ENCODE measurements at places on chromosomes 7 and 10.

GRCh38 chr10:93613126-93613525 lies 789 bp downstream of the PDE6C start:
- DNase-seq, result no peak

DNA sequence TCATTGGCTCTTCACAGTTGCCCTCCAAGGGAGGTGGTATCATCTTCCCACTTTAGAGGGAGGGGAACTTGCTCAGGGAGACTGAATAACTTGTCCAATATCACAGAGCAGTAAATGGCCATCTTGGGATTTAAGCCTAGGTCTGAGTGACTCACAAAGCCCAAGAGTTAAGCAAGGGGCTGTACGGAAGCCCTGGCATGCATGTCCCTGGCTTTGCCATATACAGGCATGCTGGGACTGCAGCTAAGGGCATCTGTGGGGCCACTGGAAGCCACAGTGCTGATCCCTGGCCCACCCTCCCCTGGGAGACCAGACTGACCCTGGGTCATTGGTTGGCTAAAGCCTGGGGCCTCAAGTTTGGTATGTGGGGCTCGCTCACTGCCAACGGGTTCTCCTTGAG lies 3.1 kb downstream of the VSIR start:
- no peak for DNase-seq

DNA sequence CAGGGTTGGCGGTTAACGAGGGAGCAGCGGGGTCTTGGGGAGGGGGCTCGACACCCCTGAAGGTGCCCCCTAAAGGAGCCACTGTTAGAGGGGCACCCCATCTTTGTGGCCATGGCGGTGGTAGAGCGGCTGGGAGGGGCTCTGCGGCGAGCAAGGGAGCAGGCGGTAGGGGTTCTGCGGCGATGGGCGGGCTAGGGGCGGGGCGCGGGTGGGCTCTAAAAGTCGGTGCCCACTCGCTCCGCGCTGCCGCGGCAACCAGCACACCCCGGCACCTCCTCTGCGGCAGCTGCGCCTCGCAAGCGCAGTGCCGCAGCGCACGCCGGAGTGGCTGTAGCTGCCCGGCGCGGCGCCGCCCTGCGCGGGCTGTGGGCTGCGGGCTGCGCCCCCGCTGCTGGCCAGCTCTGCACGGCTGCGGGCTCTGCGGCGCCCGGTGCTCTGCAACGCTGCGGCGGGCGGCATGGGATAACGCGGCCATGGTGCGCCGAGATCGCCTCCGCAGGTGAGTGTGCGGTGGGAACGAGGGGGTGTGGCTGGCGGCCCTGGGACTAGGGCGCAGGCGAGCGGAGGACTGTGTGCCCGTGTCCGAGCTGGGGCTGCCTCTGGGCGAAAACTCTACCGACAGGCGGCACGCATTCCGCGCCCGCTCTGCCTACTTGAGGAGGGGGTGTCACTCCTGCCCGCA lies at the start of gene MEST:
Gene MEST, plus strand, starts transcription at position 245 of the 682 bp plus-strand sequence. Its CDS starts 229 bp downstream, at position 474.
- no peak for DNase-seq

- DNase-seq, result no peak
These were observed 116.0 kb upstream of the ANKRD1 start for GRCh38 chr10:91036807-91037411.

DNA sequence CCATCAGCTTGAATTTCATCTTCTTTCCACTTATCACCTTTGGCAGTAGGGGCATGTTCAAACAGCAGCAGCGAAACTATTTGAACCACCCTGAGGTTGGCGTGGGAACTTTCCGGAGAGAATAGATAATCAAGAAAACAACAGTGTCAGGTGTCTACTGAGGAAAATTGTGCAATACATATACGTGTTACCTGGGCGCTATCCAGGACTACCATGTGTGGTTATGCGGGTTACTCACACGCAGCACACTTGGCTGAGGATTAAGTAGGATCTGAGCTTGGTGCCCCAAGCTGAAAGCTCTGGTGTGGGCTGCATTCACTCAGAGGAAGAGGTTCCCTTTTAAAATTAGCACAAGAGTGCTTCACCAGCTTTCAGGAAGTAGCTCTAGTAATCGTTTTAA lies 8.8 kb upstream of the ABI1 start:
- DNase-seq, result no peak

- no peak for DNase-seq
These were observed 50.5 kb upstream of the COBL start for GRCh38 chr7:51366930-51367613.

- no peak for DNase-seq
These were observed 50.0 kb upstream of the PTER start for GRCh38 chr10:16386855-16387254.

DNA sequence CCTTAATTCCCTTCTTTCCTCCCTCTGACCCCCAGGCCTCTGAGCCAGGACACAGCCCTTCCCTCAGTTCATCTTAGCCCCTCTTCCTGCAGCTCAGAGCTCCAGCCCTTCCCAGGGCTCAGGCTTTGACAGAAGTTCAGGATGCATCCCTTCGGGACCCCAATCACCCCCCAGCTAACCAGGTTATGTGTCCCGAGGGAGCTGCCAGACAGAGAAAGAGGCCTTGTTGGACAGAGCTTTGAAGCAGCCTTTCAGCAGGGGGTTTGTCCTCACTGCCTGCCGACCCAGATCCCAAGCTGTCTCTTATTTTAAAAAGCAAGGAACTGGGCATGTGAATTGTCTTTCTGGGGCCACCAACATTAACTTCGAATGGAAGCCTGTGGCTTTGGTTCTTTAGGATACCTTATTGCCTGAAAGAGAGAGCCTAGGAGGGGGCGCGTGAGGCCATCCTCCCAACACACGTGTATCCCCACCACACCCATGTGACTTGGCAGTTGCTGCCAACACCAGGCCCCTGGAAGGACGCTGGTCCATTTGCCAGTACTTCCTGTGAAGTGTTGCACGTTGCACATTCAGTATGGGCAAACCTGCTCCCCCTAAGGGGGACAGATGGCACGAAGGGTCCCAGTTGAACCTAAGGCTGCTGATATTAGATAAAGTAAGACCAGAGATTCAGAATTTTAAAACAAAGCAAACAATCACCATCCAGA lies 858 bp downstream of the CCDC136 start:
- DNase-seq, result no peak

DNA sequence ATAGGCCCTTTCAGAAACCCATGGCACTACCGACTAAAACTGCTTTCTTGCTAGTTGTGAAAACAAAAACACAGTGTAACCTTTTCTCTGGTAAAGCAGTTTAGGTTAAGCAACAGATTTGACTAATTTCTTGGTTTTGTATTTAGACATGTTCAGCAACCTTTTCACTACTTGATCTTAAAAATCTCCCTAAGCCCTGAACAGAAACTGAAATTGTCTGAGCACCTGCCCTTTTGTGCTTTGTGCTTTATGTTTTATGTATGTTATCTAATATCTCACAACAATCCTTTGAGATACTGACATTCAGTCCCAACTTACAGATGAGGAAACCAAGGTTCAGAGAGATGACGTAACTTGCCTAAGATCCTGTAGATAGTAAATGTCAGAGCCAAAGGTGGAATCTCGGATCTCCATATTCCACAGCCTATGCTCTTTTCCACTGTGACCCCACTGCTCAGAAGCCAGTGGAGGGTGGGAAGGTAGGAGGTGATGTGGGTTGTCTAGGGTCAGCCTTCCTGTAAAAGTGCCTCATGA lies 146.6 kb downstream of the LCOR start:
- DNase-seq, result no peak

DNA sequence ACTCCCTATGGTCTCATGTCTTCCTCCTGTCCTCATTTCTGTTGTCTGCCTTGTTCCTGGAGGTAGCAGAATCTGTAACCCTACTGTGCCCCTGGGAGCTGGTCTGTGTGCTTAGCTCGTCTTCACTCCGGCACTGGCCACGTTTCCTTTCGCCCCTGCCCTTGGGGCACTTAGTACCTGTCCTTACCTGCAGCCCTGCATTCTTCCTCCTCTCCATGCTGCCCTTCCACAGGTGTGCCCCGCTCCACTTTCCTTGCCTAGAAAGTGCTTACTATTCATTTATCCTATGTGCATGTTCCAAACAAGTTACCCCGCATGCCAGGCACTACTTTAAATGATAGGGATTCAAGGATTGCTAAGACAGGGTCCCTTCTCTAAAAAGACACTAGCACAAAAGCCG lies 199.9 kb upstream of the ZMIZ1 start:
- no peak for DNase-seq

- DNase-seq, result no peak
These were observed 23.4 kb downstream of the FAM107B start for GRCh38 chr10:14751014-14751896.
